ENCODE measurements at places on chromosomes 11 and 22.

DNA sequence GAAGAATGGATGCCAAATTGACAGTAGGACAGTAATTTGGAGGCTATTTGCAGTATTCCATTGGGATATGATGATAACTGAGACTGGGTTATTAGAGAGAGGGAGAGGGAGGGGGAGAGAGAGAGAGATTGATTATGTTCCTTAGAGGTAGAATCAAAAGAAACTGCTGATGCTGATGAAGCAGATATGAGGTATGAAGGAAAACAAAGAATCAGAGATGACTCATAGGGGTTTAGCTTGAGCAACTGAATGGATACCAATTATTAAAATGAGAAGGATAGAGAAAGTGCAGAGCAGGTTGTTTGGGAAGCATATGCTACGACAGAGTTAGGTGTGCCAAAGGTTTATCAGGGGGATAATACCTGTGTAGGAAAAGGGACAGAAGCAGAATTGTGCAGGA is 12.8 kb upstream of the NUCB2 start:
- peak; percentile 19 for DNase-seq

DNA sequence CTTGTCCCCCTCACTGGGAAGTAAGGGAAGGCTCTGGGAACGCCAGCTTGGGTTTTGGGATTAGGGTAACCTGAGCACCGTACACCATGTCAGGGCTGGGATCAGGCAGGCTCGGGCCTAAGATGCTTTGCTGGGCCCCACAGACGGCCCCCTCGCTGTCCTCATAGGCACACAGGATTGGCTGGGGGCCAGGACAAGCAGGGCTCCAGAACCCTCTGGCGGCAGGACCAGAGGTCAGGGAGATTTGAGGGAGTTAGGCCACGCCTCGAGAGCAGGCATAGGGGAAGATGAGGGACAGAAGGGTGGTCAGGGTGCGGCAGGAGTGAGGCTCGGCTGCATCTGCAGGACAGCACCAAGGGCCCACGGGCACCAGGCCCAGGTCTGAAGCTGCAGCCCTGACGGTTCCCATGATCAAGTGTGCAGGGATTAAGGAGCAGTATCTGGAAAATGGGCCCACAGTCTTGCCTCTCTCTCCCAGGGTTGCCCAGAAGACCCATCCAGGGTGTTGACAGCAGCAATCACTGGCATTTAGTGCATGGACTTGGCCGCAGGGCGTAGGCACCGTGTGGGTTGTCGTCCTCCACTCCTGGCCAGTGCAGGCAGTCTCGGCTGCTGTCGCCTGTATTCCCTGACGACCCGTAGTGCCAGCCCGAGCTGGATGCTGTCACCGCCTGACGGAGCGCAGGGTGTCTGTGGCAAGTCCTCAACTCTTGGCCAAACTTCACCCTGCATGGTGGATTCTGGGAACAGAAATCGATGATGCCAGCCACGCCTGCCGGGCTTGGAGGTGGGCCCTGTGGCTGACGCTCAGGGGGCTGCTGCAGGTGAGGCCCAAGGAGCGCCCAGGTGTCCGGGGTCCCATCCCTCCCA is 15.7 kb upstream of the GNB1L start:
- peak; percentile 3 for DNase-seq

DNA sequence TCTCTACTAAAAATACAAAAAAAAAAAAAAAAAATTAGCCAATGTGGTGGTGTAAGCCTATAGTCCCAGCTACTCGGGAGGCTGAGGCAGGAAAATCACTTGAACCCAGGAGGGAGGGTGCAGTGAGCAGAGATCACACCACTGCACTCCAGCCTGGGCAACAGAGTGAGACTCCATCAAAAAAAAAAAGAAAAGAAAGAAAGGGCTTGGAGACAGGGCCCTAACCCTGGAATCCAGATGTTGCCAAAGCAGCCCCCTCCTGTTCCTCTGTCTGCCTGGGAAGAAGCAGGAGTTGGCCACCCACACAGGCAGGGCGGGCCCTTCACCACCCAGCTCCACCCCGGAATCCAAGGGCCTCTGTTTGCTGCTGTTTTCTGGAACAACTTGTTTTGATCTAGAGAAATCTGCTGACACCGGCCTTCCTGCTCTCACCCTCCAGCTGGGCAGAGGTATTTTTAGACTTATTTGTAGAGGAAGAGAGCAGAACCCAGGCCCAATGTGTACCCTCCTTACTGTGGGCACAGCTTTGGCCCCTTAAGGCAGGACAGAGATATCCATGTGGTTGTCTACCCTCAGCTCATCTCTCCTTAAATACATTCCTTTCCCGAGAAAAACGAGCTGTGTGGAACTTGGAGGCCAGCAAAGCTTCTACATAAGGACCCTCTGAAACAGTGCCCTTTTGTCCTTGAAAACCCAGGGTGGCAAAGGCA is 2.7 kb upstream of the NEAT1 start:
- peak; percentile 90 for DNase-seq

DNA sequence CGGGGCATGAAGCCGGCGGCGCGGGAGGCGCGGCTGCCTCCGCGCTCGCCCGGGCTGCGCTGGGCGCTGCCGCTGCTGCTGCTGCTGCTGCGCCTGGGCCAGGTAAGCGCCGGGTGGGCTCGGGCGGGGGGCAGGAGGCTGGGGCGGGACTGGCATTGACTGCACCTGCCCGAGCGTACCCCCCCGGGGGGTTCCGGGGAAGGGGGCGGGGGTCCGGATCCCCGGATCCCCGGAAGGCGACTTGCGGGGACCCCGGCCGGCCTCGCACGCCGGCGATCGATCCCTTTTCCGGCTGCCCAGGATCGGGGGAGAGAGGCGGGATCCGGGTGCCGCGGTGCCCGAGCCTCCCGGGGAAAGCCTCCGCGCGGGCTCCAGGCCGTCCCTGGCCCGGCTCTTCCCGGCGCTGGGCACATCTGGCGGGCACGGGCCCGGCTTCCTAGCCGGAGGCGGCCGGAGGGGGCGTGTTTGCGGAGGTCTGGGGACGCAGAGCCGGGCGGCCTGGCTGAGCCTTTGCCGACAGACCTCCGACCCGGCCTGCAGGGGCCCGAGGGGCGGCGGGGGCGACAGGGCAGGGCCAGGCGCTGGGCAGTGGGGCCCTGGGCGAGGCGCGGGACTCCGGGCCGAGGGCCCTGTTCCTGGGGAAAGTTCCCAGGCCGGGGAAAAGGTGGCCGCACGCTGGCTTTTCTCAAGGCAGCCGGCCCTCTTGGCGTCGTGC is 705 bp downstream of the PTPRJ start:
- peak; percentile 54 for DNase-seq

DNA sequence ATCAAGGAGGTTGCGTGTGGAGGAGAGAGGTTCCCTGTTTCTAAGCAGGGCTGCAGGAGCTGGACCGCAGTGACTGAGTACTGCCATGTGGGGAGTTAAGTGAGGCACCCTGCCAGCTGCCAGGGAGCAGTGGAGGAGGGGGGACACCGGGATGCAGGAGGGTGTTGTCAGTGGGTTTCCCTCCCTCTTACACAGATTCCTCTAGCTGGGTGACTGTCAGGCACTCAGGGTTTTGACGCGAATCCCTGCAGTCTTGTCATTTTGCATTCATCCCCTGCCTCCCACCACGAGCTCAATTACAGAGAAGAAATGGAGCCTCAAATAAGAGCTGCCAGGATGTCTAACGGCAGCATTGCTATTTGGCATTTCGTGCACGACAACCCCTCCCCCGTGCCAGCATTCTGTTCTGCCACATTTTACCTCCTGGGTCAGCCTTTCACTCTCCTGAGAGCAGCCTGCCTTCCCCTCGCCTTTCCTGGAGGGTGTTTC is 119.8 kb upstream of the SORL1-AS1 start:
- no peak for DNase-seq

- no peak for DNase-seq
Observed at GRCh38 chr11:73226297-73227006, 8.4 kb downstream of the P2RY2 start.

DNA sequence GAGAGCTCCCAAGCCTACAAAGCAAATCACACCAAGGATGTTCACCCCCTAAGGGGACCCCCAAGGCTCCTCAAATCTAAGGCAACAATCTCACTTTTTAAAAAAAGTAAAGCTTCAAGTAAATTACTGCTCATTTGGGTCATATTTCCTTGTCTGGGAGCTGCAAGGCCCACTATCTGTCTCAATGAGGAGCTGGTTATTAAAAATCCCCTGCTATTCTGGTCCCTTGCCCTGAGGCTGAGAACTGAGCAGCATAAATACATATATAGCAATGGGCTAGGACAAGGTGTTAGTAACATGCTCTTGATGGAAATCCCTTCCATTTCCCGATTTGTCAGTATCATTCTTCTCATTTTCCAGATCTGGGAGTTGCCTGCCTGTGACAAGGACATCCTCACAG is 119.2 kb downstream of the ETS1 start:
- DNase-seq: no peak

GRCh38 chr11:66478729-66479393 is 1.4 kb upstream of the DPP3 start:
- DNase-seq: peak; percentile 30

- DNase-seq: no peak
Observed at GRCh38 chr11:15186146-15186545, 71.4 kb downstream of the INSC start.

DNA sequence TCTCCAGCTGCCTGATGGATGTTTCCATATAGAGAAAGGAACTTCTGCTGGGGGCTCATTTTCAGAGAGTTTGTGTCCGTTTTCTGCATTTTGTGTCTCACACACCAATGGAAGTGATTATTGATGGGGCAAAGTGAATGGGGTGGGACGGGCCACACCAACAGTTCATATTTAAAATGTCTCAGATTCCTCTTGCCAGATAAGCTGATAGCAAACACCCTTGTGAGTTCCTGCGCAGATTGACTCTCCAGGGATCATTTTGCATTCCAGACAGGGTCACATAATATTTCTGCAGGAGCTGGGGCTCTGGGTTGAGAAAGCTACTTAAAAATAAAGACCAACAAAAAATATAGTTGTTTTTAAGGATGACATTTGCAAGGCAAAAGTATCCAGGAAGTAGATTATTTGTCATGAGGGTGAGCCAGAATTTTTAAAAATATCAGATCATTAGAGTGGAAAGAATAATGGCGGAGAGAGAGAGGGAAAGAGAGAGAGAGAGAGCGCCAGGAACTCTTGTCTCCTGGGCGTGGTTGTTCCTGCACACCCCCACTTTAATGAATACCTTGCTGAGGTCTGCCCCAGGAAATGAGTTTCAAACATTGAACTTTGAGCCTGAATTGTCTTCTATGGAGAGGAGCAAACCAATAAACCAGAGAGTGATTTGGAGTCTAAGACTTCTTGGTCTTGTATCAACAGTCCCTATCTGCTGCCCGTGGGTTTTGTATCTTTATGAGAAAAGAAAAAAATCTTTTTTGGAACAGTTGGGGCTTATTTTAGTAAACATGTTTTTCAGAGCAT is 33.3 kb downstream of the MICAL2 start:
- DNase-seq: no peak

GRCh38 chr11:19561011-19561410 is 151.6 kb upstream of the NAV2 start:
- DNase-seq: peak; percentile 18

- no peak for DNase-seq
Observed at GRCh38 chr11:5524756-5525155, 8.3 kb upstream of the UBQLNL start.

DNA sequence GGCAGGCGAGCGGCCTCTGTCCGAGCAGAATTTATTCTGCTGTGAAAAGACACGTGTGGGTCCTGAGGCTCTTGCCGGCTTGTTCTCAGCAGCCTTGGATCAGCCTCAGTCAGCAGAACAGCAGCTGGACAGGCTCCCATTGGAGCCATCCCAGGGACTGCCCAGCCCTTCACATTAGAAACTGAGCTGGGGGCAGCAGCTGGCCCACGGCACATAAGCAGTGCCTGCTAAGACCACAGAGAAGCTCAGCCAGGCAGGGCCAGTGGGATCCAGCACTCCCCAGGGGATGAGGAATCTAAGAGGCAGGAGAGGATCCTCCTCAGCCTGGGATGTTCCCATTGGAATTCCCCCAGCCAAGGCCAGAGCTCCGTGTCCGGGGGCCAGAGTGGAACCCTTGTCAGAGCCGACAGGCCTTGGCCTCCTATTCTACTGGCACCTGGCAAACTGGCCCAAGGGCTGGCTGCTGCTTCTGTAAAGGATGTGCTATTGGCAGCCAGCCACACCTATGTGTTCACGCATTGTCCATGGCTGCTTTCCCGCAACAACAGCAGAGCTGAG is 18.2 kb downstream of the RTN4R start:
- no peak for DNase-seq

DNA sequence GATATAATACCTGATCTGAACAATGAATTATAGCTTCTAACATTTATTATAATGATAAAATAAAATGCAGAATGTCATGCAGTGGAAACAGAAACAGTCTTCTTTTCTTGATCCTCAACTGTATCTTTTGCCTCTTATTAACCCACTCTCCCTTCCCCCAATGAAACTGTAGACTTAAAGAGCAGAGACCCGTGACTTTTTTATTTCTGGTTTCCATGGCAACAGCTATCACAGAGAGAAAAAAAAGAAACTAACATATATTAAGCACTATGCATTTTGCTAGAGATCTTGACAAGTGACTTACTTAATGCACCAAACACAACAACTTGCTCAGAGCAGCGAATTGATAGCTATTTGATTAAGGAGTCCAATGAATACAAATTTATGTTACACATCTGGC is 69.3 kb downstream of the RAB38 start:
- no peak for DNase-seq

DNA sequence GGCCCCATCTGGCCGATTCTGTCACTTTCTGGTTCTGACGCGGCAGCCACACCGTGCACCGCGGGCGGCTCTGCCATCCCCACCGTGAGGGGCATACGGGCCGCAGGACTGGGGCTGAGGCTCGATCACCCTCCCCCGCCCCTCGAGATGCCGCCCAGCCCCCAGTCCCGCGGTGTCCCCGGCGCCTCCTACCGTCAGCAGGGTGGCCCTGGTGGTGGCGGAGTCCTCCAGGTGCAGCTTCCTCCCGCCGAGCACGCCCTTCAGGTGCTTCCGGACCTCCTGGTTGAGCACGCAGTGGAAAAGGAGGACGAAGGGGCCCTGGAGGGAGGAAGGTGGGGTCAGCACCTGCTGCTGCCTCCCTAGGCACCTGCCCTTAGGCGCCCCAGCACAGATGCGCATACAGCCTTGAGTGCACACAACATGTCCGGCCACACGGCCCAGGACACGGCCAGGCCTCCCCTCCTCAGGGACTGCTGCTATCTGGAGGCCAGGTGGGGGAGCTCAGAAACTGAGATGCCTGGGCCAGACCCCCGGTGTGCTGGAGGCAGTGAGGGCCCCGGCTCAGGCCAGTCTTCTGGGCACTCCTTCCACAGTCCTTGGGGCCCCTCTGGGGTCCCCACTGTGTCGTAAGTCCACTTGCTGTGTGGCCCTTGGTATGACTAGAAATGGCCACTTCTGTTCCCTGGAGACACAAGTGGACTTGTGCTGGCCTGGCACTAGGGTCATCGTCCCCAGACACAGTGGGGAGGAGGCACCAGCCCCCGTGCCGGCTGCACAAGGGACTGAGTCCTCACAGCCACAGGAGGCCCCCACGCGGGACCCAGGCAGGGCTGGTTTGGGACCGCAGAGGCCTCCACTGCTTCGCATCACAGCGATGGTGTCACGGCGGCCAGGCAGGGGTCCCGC is 31.5 kb downstream of the TRMU start:
- no peak for DNase-seq

DNA sequence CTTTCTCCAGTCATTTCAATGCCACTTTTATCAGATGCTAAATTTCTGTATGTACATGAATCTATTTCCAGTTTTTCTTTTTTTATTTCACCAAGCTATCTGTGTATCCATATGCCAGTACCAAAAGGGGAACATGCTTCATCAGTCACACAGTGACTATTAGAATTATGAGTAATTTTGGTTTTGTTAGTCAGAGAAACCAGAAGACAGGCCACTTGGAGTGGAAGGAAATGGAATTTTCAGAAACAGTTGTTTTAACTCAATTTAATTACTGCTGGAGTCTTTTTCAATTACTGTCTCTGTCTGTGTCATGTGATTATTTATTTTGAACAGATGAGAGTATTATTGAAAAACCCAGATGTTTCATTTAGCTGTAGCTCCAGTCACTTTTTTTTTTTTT is 84.6 kb upstream of the ANO3 start:
- DNase-seq: no peak

- no peak for DNase-seq
Observed at GRCh38 chr11:75509020-75509720, 16.6 kb downstream of the GDPD5 start.

Data from Daoy (cell line).